ENCODE measurements at places on chromosomes 5 and 9.

GRCh38 chr9:85516455-85516854 is 225.3 kb downstream of the AGTPBP1 start:
- no peak for DNase-seq

- DNase-seq: no peak
Observed at GRCh38 chr5:132083071-132083678, 9.6 kb downstream of the CSF2 start.

GRCh38 chr9:93447655-93448054 is 3.8 kb upstream of the FAM120A start:
- DNase-seq: no peak

DNA sequence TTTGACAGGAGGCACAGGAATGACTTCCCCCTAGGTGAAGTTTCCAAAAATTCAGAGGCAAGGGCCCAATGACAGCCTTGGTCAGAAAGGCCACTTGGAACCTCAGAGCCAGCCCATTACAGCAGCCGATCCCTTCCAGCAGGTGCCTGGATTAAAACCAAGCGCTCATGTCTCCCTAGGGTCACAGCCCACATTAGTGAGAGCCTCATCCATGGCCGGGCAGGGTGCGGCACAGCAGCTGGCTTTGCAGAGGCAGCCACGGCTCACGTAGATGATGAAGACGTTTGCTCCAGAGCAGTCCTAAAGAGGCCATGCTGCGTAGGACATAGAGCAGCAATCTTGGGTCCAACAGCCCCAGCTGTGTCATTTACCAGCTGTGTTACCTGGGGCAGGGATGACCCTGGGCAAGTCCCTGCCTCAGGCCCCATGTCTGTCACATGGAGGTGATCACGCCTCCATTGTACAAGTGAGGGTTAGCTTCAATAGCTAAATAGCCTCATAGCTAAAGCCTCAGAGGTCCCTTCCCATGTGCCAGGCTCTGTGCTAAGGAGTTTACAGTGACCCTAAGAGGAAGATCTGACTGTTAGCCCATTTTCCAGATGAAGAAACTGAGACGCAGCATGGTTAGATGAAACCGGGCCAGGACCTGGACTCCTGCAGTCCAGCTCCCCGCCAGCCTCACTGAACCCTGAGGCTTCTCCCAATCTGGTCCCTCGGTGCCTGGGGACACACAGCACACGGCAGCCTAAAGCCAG is 39.2 kb downstream of the NEK6 start:
- DNase-seq: no peak

DNA sequence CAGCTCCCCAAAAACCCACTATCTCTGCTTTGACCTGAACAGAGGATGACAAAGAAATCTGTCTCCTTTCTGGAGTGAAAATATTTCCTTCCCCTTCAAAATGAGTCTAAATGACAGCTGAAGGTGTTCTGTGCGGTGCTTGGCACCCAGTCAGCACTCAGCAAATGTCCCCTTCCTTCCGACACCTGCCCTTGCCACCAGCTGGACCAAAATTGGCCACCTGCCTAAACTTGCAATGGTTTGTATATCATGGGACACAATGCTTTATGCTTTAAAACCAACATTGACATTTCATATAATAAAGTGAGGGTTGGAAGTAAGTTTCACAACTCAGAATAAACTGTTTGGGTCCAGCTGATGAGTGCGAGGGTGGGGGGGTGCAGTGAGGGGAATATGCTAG is 7.5 kb upstream of the TTC1 start:
- no peak for DNase-seq

- no peak for DNase-seq
Observed at GRCh38 chr5:76443066-76443800, 40.1 kb downstream of the IQGAP2 start.

DNA sequence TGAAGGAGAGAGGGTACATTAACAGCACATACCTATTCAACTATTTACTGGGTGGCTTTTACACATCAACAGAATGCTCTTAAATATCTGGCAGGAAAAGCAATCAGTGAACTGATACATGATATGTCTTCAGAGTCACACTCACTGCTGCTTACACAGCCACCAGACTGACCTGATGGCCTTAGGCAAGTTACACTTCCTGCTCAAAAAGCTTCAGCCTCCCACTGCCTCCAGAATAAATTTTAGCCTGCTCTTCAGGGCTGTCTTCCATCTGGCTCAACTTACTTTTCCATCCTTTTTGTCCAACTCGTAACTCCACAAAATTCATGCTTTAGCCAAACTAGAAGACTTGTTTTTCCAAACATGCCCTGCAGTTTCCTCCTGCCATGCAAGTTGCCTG is 10.7 kb downstream of the LOX start:
- DNase-seq: no peak

DNA sequence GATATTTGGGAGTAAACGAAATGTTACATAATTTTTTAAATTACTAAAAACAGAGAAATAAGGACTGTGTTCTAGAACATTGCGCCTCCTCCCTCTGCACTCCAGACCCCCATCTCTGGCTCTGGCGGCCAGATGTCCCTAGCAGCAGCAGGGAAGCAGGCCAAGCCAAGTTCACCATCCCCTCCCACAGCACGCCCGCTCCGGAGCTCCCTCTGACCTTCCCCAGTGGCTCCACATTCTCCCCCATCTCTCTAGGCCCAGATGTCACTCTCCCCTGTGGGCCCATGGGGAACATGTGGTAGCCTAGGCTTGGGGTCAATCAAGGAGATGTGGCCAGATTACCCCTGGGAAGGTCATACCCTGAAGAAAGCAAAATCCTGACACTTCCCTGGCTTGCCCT is 6.3 kb upstream of the WNK2 start:
- DNase-seq: no peak

GRCh38 chr9:126861707-126862103 is 1.3 kb downstream of the ZBTB34 start:
- DNase-seq: no peak

DNA sequence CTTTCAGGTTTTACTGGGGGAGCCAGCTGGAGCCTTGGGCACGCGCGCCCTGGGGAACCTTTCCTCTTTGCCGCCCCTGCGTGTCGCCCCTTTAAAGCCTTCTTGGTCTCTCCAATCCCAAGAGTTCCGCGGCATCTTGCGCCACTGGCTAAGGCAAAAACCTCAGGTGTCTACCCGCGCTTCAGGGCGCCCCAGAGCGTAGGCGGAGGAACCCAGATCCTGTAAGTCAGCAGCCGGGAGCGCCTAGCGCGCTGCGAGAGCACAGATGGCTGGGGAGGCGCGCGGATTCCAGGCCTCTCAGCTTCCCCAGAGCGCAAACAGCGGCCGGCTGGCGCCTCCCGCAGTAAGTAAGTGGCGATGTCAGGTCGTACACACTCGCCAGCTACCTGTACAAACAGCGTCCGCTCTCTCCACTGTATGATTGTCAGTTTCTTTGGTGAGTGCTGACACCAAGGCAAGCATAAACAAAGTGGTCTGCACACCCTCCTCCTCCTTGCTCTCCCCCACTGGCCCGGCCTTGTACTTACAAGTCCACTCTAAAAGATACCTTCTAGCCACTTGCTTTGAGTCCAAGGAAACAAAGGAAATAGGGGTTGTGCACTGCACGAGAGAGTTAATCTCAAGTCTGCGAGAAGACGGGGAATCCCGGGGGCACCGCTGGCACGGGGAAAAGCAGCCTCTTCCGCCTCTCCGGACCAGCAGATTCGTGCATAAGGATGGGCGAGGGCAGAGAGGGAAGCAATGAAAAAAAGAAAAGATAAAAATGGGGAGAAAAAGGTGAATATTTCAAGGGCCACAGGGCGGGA is 2.9 kb downstream of the HTR1A start:
- DNase-seq: no peak

DNA sequence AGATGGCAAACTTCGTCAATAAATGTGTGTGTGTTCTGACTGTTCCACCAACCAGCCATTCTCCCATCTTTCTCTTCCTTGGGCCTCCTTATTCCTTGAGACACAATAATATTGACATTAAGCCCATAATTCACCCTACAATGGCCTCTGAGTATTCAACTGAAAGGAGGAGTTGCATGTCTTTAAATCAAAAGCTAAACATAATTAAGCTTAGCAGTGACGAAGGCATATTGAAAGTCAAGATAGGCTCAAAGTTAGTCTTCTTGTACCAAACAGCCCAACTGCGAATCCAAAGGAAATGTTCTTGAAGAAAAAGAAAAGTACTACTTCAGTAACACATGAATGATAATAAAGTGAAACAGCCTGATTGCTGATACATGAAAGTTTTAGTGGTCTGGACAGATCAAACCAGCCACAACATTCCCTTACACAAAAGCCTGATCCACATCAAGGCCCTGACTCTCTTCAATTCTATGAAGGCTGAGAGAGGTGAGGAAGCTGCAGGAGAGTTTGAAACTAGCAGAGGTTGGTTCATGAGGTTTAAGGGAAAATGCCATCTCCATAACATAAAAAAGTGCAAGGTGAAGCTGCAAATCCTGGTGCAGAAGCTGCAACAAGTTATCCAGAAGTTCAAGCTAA is 81.4 kb downstream of the DENND1A start:
- no peak for DNase-seq
